ENCODE measurements at places on chromosomes 3 and 15. TPM values are rescaled to one million over a fixed set of nuclear protein-coding genes. Genes with fewer than 3 reads are reported as not detected.
A peak's percentile ranks its signal among the peaks of the same experiment; 100 is the strongest.

The CEP97 gene
- total RNA-seq: 11.5 TPM

The SLC6A11 gene
- total RNA-seq: 0.34 TPM

- no peak overlapping the region for H3K4me3 ChIP-seq
- no peak overlapping the region for H3K27ac ChIP-seq
- no peaks in the 10 kb centered on the region for H3K4me1 ChIP-seq
These were observed 102.0 kb upstream of the MYRIP start for GRCh38 chr3:39707314-39707909.

GRCh38 chr15:99452728-99453636 is 112.8 kb upstream of the MEF2A start:
- no peak overlapping the region for H3K4me3 ChIP-seq
- no peak overlapping the region for H3K27ac ChIP-seq
- peaks cover 47% of the 10 kb centered on the region for H3K4me1 ChIP-seq
- DNase-seq: peak; percentile 51
- no peaks in the 10 kb centered on the region for H3K36me3 ChIP-seq

The TIMP4 gene
- 2.9 TPM for total RNA-seq

The IL5RA gene
- not detected for total RNA-seq

The DZIP1L gene
- 19.8 TPM for total RNA-seq

DNA sequence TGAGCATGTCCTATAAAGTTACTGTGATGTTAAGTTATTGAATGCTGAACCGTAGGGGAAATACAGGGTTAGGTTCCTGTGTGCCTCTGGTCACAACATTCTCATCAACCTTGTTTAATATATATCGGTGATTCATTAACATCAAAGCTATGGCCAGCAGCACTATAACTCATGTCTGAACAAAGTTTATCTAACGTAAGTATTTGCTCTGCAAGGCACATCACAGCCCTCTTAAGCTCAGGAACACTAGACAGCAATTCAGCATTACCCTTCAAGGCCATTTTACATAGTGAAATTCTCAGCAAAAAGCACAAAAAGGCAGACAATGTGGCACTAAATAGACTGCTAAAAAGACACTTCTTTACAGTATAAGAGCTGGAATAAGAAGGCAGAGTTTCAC is 48.2 kb upstream of the FNDC3B start:
- H3K36me3 ChIP-seq: no peaks in the 10 kb centered on the region
- H3K27ac ChIP-seq: no peak overlapping the region
- H3K27me3 ChIP-seq: no peaks in the 10 kb centered on the region
- DNase-seq: no peak
- no peak overlapping the region for H3K4me3 ChIP-seq
- H3K4me1 ChIP-seq: peaks cover 6% of the 10 kb centered on the region

The RAB11A gene
- total RNA-seq: 247 TPM
